ENCODE measurements at places on chromosomes 7 and 10. TPM values are rescaled to one million over a fixed set of nuclear protein-coding genes. Genes with fewer than 3 reads are reported as not detected.

DNA sequence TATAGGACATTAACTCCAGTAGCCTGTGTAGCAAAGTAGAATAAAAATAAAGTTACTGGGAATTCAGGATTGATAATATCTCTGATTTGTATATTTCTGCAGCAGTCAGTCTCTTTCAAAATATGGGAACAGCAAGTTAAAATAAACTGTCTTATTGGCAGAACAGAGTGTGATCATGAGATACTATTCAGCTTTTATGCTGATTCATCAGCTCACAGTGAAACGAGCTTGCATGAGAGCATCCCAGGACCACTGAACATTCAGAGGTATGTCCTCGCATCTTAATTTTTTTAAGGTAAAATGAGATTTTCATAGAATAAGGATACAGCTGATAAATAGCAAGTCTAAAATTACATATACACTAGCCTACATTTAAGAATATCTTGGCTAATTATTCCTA is 282.5 kb upstream of the MYO3A start:
- ATAC-seq: no peak

Gene TMEM243
- 21.4 TPM for total RNA-seq

DNA sequence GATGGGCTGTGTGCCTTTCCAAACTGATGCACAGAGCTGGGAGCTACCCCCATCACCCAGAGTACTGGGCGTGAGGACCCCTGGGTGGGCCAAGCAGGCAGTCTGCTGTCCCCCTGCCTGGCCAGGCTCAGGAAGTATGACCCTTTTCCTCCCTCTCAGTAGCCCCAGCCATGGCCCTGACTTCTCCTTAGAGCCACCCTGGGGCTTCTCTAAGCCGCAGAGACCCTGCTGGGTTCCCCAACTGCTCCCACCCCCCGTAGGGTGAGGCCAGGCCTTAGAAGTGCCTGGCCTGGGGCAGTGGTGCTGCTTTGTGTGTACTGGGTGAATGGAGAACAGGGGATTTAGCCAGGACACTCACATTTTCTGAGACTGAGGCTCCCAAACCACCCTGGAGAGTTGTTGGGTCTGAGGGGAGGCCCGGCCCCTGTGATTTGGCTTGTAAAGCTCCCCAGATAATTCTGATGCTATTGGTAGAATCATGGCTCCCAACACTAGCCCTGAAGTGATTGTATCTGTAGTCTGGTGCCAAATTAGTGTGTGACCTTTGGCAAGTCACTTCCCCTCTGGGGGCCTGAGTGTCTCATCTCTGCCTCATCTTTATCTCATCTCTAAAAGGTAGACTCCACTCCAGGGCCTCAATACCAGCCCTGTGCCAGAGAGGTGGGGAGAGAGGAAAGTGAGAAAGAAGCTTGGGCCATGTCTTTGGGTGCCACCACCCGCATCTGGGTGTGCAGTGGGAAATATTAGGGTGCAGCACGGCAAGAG is 99.7 kb upstream of the PPIF start:
- ATAC-seq: no peak

GRCh38 chr10:17077890-17078289 is 51.7 kb downstream of the CUBN start:
- ATAC-seq: no peak

GRCh38 chr7:54354436-54354835 is 187.7 kb upstream of the VSTM2A start:
- ATAC-seq: peak; percentile 90

Gene STEAP4
- total RNA-seq: 0.16 TPM

DNA sequence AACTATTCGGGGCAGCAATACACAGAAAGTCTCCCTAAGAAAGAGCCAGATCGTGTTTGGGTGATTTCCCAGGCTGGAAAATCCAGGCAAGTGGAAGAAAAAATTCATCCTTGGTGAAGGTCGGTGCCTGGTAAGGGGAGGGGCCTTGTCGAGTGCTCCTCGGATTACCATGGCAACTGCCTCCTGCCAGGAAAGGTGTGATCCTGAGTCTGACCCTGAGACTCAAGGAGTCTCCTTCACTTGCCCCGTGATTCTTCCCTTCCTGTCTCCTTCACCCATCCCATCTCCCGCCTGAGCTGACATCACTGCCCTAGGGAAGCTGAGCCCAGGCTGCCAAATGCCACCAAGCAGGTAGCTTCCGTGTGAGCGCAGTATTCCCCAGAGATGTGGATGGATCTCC is 112.2 kb downstream of the MYL10 start:
- no peak for ATAC-seq

DNA sequence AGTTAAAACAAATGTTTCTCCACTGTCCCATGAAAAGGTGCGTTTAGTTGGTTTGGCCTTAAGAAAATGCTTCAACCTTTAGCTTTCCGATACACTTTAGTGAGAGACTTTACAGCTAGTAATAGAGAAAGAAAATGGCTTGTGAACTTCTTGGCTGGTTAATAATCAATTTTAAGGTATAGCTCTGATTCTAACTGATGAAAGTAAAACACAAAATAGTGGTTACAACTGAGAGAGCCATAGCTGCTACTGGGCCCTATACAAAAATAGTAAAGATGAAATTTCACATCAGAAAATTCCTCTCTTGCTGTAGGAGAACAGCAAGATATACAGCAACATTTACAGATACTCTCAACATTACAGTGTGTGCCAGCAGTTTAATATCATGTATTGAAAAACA is 371.4 kb downstream of the PHTF2 start:
- ATAC-seq: no peak

GRCh38 chr10:128710098-128710797 is 584.0 kb upstream of the MKI67 start:
- ATAC-seq: peak; percentile 74

DNA sequence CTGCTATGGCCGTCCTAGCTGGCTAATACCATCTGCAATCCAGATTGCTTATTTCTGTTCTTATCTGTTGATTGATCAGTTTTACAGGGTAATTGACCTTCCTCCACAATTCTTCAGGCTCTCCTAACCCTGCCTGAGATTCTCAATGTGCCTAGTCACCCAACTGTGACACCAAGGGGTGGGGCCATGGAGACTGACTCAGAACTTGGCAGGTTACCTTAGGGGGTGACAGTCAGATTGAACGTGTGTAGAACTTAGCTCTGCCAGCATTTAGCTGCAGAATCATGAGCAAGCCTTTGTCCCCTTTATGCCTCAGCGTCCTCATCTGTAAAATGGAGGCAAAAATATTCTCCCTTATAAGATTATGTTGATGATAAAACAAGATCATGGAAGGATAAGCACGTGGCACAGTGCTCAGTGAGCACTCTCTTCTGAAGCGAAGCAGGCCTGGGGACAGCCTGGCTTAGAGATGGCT is 19.1 kb upstream of the LEP start:
- ATAC-seq: no peak

Gene NODAL
- total RNA-seq: 1.1 TPM

- ATAC-seq: peak; percentile 65
Measured at GRCh38 chr7:115475761-115476385, 554.0 kb downstream of the MDFIC start.

DNA sequence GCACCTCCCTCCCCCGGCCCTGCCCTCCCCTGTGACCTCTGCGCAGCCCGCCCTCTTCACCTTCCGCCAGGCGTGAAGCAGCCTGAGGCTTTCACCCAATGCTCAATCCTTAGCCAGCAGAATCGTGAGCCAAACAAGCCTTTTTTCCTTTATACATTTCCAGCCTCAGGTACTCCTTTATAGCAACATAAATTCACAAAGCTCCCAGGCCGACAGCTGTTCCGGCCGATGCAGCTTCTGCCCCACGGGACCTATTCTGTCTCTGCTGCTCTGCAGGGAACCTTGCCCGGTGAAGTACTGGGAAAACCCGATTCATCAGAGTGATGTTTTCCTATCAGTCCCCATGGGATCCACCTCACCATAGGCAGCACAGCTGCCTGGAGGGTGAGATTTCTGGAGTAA is 87.4 kb downstream of the CHST15 start:
- ATAC-seq: no peak

Gene HTR5A
- total RNA-seq: 0.09 TPM

Gene WEE2
- total RNA-seq: 0.30 TPM

Gene RBM17
- 52.4 TPM for total RNA-seq

Gene MINDY3
- total RNA-seq: 55.7 TPM

Gene MPP7
- total RNA-seq: 2.6 TPM

- peak; percentile 38 for ATAC-seq
Measured at GRCh38 chr7:74134117-74134620, 40.0 kb upstream of the EIF4H start.

DNA sequence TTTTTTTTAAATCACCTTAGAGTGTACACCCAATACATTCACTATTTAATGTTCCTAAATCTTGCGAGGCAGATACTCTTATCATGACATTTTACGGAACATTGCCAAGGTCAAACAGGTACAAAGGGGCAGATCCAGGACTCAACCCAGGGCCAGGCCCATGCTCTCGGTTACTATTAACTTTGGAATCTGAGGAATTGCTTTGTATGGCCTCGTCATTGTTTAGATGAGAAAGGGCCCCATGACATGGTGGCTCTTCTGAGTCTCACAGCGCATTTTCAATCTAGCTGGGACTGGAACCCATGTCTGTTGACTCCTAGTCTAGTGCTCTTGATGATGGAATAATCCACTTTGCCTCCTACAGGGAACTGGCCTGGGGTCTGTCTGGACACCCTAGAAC is 59.1 kb downstream of the GATA3 start:
- no peak for ATAC-seq

- peak; percentile 48 for ATAC-seq
Measured at GRCh38 chr7:137169282-137169698, 174.2 kb downstream of the PTN start.

Gene LEP
- total RNA-seq: 0.21 TPM

- ATAC-seq: no peak
Measured at GRCh38 chr10:119395280-119396007, 147.1 kb downstream of the RGS10 start.

GRCh38 chr10:126470991-126471390 is 82.7 kb upstream of the ADAM12 start:
- no peak for ATAC-seq

GRCh38 chr10:31554556-31554955 is 235.5 kb downstream of the ZEB1 start:
- no peak for ATAC-seq

GRCh38 chr10:112367516-112367915 is 6.4 kb upstream of the ACSL5 start:
- ATAC-seq: no peak

Gene AHR
- total RNA-seq: 27.8 TPM

Gene CAMK2B
- 3.4 TPM for total RNA-seq

Gene TMEM196
- 0.15 TPM for total RNA-seq

Gene LIPK
- total RNA-seq: not detected

- peak; percentile 92 for ATAC-seq
Measured at GRCh38 chr7:81447351-81447952, 322.4 kb downstream of the HGF start.

DNA sequence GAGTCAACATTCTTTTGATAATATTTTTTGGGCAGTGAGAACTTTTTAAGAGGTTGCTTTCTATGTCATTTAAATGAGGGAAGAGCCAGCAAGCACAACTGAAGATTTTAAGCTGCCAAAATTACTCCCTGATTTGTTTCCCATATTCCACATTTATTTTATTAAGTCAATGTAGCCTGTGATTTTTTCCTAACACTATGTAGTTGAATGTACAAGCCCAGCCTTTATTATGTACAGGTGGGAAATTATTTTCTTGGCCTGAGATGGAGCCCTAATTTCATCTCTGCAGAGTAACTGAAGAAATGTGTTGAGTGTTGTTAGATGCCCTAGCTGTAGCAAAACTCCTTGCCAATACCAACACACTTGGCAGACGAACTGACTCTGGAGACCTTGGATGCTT is 83.1 kb upstream of the MINDY3 start:
- ATAC-seq: no peak

GRCh38 chr7:1142051-1142635 is 17.9 kb downstream of the ZFAND2A start:
- ATAC-seq: no peak

Gene EBF3
- total RNA-seq: 40.7 TPM

Gene CHST15
- 0.31 TPM for total RNA-seq

GRCh38 chr7:6271694-6272440 is 557 bp downstream of the CYTH3 start:
- ATAC-seq: peak; percentile 2

Measured in motor neuron (in vitro differentiated cells).